ENCODE measurements at places on chromosomes 5 and 9.

DNA sequence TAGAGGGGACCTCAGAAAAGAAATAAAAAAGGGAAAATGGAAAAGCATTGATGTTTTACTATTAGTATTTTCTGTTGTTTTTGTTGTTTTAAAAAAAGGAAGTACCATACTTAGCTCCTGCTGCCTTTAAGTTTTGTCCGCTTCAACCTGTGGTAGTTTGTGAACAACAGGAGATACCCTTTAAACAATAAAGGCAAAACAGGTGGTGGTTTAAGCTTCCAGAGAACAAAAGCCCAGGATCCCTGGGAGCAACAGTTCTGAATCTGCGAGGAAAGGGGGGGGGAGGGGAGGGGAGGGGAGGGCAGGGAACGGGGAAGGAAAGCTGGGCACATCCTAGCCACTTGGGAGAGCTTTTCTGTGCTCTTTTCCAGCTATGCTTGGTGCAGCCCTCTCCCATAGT, 2.1 kb upstream of the PSIP1 start:
- no peak for DNase-seq

GRCh38 chr9:127244609-127245601, 19.7 kb upstream of the GARNL3 start:
- DNase-seq: peak; percentile 89

DNA sequence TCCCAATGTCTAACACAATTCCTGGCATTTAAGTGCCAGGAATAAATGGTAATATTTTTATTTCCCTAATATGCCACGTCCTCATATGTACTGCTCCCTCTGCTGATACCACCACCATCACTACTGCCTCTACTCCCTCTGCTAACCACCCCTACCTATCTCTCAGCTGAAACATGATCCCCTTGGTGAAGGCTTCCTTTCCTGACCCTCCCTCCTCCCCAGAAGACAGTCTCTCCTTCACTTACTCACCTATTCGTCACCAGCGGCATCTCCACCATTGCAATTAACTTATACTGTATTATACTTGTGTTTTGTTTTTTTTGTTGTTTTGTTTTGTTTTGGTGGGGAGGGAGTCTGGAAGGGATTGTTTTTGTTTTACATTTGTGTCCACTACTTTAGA, 4.8 kb downstream of the DENND1A start:
- DNase-seq: no peak

GRCh38 chr9:33993104-33993503, 55.6 kb downstream of the UBAP2 start:
- no peak for DNase-seq

- no peak for DNase-seq
Observed at GRCh38 chr9:2967766-2968165, 123.9 kb upstream of the PUM3 start.

DNA sequence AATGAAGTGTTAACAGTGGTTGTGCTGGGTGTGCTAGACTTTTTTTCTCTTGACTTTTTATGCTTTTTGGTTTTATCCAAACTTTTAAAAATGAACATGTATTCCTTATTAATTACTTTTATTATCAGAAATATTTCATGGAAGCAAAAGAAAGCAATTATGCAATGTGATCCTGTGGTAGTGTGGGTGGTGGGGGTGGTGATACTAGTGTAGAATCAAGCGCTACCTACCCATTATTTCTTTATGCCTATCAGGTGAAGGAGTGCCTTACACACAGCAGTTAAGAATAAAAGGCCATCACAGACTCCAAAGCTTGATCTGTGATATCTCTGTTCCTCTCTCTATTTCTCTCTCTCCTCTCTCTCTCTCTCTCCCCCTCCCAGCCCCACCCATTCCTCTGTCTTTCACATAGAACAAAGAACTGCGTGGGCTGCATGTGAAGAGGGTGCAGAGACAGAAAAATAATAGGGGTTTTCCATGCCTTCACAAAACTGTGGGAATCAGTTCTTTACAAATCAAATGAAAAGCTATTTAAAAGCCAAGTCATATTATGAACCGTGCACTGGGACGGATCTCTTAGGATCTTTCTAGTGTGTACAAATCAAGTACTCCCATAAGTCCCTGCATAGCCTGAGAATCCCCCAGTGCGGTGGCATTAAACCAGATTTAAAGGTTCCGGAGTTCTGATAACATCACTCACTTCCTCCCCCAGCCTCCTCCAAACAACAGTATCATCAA, 351.2 kb downstream of the RAB3C start:
- no peak for DNase-seq

DNA sequence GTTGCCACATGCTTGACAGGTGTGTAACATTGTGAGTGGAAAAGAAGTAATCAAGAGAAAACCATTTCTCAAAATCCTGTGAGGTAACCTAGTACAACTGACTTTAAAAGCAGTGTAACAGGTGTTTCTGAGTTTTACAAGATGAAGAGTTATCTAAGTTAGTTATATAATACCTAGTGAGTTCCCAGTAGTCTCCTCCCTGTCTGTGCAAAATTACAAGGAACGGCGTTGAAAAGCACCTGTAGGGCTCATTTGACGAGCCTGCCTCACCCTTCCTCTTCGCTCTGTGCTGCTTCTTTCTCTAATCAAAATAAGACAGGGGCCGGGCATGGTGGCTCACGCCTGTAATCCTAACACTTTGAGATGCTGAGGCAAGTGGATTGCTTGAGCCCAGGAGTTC, 132.9 kb upstream of the SLC30A5 start:
- no peak for DNase-seq

GRCh38 chr5:3809455-3809854, 213.8 kb downstream of the IRX1 start:
- no peak for DNase-seq

- DNase-seq: no peak
Observed at GRCh38 chr5:130796032-130796431, 369.0 kb downstream of the HINT1 start.

DNA sequence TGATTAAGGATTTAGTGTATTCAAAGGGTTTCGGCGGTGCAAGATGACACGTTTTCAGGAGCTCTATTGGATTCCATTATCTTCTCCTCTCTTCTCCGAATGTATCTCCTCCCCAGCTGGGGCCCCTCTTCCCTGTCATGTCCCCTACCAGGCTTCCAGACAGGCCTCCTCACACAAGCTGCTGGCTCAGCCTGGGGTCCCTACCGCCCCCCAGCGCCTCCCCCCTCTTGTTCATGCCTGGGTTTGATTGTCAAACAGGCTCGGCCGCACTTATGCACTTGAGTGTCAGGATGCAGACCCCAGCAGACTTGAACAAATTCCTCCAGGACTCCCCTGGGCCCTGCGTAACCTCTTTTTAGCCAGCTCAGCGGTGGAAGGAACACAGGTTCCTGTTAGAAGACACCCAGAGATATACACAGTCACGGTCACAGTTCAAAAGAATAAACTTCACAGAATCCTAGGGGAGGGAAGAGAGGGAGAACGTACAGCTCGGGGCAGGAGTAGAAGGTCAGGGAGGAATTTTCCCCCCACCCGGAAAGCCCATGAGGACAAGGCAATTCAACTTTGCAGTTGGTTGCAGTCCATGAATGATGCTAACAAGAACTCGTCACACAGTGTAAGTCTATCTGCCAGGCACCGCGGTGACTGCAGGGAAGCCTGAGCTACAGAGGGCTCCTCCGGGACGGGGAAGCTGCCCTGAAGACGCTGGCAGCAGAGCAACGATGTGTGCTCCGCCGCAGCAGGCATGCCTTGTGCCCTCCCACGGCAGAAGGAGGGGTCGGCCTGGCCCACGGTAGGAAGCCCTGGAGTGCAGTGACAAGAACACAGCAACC, 560.0 kb downstream of the BNC2 start:
- DNase-seq: no peak

DNA sequence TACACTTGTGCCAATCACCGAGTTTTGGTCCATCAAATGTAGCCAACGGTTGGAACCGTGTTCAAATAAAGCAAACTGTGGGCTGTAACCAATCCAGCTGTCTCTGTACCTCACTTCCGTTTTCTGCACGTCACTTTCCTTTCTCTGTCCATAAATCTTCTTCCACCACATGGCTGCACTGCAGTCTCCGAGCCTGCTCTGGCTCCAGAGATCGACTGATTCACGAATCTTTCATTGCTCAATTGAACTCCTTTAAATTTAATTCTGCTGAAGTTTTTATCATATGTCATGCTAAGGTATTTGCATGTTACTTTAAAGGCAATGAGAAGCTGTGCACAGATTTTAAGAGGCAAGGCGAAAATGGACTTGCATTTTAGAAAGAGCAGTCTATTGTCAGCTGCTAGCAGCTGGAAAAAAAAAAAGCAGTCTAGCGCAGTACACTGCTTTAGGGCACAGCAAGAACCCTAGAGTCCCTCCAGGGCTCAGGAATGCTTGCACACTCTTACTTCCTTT, 13.2 kb downstream of the TTC39B start:
- no peak for DNase-seq

GRCh38 chr5:88109818-88110217, 158.8 kb downstream of the TMEM161B start:
- peak; percentile 78 for DNase-seq

DNA sequence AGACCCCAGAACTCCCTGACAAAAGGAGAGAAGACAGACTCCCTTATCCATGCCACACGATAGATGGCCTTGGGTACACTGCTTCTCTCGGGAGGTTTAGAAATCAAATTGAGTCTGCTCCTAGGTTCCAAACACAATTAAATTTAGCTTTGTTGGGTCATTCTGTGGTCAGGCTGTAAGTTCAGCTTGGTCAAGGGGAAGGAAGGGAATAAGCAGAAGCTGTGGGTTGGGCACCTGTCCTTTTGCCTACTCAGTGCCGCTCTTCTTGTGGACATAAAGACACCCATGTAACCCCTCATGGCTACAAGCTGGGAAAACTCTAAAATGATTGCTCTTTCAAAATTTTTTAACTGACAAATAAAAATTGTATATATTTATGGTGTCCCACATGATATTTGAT, 19.1 kb upstream of the AK3 start:
- no peak for DNase-seq

- DNase-seq: peak; percentile 42
Observed at GRCh38 chr5:41156739-41157138, 56.6 kb downstream of the C6 start.

DNA sequence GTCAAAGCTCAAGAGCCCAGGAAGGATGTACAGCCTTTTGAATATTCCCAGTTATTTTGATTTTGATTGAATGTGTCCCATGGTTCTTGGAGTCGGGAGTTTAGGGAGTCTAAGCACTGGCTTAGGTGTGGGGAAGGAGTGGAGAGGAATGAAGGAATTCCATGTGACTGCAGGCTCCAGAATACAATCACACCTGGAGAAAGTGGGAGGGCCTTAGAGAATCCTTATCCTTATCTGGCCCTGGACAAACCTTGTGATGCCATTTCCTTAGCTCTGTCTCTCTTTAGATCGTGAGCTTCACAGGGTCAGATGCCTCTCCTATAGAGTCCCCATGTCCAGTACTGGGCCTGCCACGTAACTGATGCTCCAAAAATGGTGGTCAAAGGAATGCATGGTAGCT, 4.2 kb upstream of the EEIG1 start:
- no peak for DNase-seq

GRCh38 chr5:76277736-76278135, 125.3 kb upstream of the IQGAP2 start:
- no peak for DNase-seq

- no peak for DNase-seq
Observed at GRCh38 chr9:129309906-129310305, 131.8 kb upstream of the IER5L start.

DNA sequence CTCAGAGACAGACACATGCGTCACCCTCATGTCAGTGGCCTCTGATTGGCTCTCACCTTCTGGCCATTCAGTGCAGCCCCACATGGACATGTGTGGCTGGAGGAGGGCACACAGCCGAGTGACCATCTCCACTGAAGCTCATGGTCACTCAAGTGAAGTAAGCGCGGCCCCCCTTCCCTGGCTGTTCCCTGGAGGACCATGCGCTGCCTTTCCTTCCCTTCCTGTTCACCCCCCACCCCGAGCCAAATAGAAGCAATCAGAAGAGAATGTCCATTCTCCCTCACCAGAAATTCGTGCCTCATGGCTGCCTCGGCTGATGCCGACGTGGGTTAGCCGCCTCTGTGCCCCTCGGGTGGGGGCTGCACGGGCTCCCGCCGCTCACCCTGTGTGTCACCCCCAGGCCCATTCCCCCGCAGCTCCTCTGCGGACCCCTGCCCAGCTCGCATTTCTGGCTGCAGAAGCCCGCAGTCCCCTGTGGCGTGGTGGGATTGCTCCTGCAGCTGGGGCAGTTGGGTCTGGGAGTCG, 12.5 kb upstream of the COL5A1 start:
- DNase-seq: no peak

- DNase-seq: no peak
Observed at GRCh38 chr9:5835808-5836207, 2.9 kb upstream of the ERMP1 start.

DNA sequence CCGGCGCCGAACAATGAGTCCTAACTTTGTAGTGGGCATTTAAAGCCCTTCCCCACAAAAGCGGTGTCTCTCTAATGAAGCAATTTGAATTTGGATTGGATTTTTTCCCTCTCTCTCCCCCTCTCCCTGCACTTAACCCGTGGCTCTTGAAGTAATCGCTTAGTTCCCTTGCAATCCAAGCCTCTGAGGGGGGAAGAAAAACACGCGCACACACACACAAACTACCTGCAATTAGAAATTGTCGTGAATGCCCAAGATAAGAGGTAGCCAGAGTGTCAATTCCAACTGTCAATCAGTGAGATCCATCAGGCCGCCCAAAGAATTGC, 1.2 kb downstream of the LHX6 start:
- DNase-seq: no peak

DNA sequence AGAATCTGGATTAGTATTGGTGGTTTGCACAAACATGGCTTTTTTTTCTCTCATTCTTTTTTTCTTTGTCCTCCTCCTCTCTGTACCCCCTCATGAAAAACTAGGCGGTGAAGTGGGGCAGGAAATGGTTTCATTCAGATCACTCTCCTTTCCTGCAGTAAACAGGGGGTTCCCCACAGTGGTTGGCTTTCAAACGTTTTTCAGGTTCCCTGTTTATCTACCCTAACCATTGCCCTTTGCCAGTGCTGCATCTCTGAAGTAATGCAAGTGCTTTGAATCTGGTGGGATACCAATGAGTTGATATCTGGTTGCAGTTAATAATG, 29.8 kb downstream of the NR4A3 start:
- no peak for DNase-seq

GRCh38 chr9:91978740-91979414, 28.8 kb upstream of the ROR2 start:
- DNase-seq: peak; percentile 91

- DNase-seq: no peak
Observed at GRCh38 chr5:136768457-136768856, 403.1 kb upstream of the TRPC7 start.

GRCh38 chr5:6365977-6366590, 12.3 kb downstream of the MED10 start:
- DNase-seq: no peak

Data from astrocyte (in vitro differentiated cells and primary cell).